ENCODE measurements at places on chromosomes 11 and 22.
A peak's percentile ranks its signal among the peaks of the same experiment; 100 is the strongest.

- DNase-seq: no peak
These were observed 2.4 kb downstream of the ASPHD2 start for GRCh38 chr22:26431261-26431995.

GRCh38 chr11:22169833-22170232 is 23.1 kb upstream of the ANO5 start:
- no peak for DNase-seq

DNA sequence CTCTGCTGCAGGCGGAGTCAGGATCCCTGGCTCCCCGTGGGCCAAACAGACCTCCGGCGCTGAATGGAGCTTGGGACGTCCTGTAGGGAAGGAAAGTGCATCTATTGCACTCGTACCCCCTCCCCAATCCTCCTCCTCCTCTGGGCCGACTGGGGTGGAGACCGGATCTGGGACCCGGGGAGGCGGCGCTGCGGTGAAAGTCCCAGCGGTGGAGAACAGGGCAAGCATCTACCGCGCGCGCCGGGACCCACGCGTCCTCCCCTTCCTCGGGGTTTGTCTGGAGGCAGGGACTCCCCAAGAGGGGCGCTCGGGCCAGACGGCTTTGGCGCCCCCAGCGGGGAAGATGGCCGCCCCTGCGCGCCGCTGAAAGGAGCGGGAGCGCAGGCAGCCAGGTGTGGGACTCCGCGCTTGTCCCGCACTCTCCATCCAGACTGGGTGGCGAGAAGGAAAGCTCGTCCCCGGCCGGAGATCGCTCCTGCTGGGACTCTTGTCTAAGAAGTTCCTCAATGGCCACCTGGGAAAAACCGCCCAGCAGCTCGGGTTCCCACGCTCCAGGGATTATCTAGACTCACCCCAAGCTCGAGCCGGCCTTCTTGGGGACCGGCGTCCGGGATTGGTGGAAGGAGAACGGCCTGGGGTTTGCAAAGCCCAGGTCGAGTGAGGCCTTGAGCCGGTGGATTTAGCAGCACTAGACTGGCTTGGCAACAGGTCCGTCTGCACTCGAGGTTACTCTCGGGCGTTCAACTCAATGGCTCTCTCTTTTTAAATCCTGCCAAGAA is 718 bp downstream of the FADS2 start:
- peak; percentile 37 for DNase-seq

DNA sequence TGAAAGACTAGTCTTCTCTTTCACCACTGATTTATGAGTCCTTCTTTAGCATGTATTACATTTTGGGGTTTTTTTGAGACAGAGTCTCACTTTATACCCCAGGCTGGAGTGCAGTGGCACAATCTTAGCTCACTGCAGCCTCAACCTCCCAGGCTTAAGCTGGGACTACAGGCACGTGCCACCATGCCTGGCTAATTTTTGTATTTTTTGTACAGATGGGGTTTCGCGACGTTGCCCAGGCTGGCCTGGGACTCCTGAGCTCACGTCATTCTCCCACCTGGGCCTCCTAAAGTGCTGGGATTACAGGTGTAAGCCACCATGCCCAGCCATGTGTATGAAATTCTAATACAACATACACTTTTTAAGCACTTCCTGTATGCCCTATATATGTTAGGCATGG is 26.3 kb upstream of the CXCR5 start:
- DNase-seq: no peak

- no peak for DNase-seq
These were observed 11.0 kb upstream of the RASL10A start for GRCh38 chr22:29326481-29326880.

- DNase-seq: no peak
These were observed 60.4 kb upstream of the THY1 start for GRCh38 chr11:119483341-119483880.

DNA sequence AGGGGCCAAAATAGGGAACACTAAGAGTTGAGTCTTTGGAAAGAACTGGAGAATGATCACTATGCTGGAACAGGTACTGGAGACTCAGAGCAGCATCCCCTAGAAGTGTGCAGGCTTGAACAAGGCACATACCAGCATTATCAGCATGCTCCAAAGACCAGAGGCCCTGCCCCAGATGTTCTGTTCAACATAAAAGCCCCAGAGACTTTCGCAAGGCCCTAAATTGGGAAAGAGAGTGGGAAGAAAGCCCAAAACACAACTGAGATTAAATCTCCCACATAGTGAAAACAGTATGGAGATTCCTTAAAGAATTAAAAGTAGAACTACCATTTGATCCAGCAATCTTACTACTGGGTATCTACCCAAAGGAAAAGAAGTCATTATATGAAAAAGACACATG is 9.4 kb downstream of the CNGA4 start:
- no peak for DNase-seq

- DNase-seq: no peak
These were observed 3.3 kb downstream of the SERPINH1 start for GRCh38 chr11:75565221-75565814.

DNA sequence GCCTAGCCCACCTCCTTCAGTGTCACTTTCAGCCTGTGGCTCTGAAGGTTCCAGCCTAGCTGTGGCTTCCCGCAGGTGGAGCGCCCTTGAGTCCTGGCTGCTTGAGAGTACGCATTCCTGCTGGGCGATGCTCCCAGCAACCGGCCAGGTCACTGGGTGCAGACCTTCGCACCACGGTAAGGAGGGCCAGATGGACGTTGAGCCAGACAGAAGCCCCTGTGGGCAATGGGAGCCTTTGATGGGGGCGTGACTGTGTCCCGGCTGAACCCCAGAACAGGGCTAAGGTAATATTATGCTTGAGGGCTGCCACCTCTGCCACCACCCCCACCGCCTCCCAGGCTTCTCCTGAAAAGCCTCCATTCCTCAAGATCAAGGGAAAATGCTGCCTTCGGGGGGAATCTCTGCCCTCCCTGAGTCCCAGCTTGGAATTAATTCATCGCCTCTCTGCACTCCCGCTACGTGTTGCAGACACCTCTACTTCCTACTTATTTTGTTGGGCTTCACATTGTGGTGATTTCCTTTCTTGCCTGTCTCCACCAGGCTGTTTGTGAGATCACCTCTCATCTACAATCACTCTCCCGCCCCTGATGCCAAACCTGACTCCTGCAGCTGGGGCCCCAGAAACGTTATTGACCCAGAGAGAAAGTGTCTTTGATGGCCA is 144.9 kb upstream of the NECTIN1 start:
- no peak for DNase-seq

DNA sequence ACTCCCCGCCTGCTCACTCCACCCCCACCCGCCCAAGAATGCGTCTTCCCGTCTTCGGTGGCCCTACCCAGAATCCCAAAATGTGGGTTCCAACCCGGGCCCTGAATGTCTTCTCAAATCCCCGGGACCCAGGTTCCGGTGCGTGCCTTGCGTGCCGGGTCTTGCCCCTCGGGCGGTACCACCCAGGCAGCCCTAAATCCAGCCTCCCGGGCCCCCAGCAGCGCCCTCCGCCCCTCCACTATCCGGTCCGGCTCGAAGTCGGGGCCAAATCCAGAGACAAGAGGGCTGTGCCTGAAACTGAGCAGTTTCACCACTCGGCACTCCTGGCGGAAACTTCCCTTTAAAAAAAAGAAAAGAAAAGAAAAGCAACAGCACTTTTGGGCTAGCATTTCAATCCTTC is 16.3 kb upstream of the CCT8L2 start:
- no peak for DNase-seq

DNA sequence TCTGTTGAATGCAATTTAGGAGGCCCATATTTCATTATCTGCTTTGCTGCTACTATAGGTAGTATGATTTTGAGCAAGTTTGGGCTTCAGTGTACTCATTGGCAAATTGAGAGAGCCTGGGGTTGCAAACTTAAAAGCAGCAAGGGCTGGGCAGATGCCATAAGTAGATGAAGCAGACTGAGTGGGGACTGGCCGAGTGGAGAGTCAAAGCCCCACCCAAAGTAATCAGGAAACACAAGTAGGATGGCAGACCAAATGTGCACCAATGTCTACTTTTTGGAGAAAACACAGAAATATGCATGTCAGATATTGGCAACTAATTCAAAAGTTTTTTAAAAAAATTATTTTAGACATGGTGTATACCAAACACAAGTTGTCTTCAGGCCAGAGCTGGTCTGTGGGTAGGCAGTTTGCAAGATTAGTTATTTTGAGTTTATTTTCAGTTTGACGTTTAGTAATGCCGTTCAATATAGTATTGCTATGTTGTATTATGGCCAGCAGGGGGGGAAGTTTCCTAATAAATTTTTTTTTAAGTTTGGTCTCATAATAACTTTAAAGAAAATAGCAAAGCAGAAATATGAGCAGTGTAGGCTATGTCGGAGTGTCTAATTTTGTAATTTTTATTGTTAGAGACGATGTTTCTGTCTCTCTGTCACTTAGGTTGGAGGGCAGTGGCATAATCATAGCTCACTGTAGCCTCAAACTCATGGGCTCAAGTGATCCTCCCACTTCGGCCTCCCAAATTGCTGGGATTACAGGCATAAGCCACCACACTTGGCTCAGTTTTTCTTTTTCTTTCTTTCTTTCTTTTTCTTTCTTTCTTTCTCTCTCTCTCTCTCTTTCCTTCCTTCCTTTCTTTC is 105.1 kb downstream of the HIPK3 start:
- DNase-seq: no peak

DNA sequence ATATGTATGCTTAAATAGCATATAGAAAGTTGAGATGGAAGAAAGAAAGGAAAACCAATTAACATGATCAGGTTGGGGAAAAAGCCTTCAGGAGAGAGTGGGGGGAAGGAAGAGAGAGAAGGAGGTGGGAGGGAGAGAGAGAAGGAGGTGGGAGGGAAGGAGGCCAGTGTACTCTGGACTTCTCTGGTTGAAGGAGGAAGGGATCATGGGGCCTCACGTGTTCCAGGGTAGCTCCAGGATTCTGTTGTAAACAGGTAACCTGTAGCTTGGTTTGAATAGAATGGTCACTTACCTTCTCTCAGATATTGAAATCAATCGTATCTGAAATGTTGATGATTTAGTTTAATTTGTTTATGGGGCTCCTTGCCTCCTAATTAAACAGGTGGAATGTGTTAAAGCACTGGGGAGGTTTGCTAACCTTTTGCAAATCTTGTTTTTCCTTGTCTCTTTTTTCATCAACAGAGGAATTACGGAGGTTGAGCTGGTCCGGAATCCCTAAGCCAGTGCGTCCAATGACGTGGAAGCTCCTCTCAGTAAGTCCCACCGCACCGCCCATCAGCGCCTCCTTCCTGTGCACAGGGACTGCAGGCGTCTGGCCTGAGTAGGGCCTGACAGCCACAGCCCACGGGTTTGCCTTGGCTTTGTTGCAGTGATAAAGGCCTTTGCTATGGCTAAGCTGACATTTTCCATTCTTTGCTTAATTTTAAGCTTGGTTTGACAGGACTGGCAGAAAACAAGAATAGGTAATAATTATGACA is 115.9 kb downstream of the TBC1D22A start:
- no peak for DNase-seq

DNA sequence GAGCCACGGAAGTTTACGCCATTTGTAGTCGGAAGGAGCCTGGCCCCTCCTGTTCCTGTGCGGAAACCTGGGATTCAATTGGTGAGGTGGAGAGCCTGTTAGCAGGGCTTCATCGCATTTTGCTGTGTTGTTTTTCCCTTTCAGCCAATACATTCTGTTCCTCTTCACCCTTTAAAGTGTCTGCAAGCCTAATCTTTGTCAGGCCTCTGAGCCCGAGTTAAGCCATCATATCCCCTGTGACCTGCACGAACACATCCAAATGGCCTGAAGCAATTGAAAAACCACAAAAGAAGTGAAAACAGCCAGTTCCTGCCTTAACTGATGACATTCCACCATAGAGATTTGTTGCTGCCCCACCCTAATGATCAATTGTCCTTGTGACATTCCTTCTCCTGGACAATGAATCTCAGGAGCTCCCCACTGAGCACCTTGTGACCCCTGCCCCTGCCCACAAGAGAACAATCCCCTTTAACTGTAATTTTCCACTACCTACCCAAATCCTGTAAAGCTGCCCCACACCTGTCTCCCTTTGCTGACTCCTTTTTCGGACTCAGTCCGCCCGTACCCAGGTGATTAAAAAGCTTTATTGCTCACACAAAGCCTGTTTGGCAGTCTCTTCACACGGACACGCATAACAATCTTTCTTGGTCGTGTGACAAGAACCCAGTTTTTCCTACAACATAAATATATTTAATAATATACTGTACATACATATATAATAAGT is 37.1 kb upstream of the MMP12 start:
- DNase-seq: no peak

- no peak for DNase-seq
These were observed 3.2 kb downstream of the TH start for GRCh38 chr11:2168286-2169004.

GRCh38 chr11:122847466-122847865 is 9.2 kb downstream of the CRTAM start:
- DNase-seq: no peak

- no peak for DNase-seq
These were observed 90.2 kb downstream of the SEZ6L start for GRCh38 chr22:26259510-26259909.

- no peak for DNase-seq
These were observed 76.3 kb upstream of the TMEM45B start for GRCh38 chr11:129739339-129739738.

GRCh38 chr11:104876861-104877431 is 21.3 kb downstream of the CASP12 start:
- DNase-seq: no peak

GRCh38 chr11:945986-946385 is 20.3 kb downstream of the AP2A2 start:
- peak; percentile 39 for DNase-seq

GRCh38 chr11:1858154-1858553 is 5.3 kb downstream of the LSP1 start:
- no peak for DNase-seq

- no peak for DNase-seq
These were observed 79.1 kb downstream of the LRRC32 start for GRCh38 chr11:76591416-76591815.

DNA sequence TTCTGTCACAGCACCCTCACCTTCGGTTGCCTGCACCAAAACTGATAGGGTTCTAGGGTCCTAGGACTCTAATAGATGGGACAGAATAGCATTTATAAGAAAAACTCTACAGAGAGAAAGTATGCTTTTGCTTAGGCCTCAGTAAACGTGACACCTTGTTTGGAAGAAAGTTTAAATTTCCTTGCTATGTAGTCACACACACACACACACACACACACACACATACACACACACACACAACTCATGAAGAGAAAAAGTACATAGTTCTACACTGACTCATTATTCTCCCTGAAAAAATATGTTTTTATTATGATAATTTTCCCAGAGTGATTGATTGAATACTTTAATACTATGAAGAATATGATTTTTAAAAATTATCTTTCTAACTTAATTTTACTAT is 220.8 kb upstream of the SNX19 start:
- DNase-seq: no peak

- DNase-seq: no peak
These were observed 10.7 kb upstream of the DSCAML1 start for GRCh38 chr11:117807482-117808327.

DNA sequence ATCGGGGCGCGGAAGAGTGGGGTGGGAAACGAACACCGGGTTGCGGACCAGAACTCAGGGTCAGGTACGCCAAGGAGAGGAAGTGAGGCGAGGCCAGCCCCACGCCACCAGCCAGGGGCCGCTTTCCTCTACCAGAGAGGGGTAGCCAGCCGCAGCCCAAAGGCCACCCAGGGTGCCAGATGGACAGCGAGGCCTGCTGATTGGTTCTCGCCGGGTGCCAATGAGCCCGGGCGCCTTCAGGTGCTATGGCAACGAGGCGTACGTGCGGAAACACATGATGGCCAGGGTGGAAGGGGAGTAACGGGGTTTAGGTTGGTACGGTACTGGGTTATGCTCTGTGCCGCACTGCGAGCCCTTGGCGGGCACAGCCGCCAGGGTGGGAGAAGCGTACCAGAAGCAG is 128.9 kb downstream of the SERGEF start:
- DNase-seq: no peak

- DNase-seq: no peak
These were observed 2.1 kb upstream of the OR52D1 start for GRCh38 chr11:5486421-5486820.

GRCh38 chr11:80562523-80563125 is 1121.8 kb upstream of the TENM4 start:
- DNase-seq: no peak
